Liver (tissue), 10 donors: ENCODE measurements at places on chromosomes 13 and 19. TPM values are rescaled to one million over a fixed set of nuclear protein-coding genes. Genes with fewer than 3 reads are reported as not detected.

DNA sequence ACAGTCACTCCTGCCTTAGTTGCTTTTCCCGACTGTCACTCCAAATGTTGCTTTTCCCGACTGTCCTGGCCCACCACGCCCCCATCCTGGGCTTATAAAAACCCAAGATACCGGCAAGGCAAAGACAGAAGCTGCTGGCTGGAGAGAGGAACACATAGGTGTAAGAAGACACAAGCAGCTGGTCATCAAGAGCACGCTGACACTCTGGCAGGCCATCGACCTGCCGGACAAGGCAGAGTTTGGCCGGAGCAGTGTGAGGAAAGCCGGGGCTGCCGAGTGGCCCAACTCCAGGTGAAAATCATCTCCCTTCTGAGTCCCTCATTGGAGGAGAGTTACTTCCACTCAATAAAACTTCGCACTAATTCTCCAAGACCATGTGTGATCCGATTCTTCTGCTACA is 349.5 kb downstream of the SLITRK1 start:
- no peak overlapping the region for H3K4me3 ChIP-seq
- H3K27ac ChIP-seq = no peak overlapping the region
- no peaks in the 10 kb centered on the region for H3K4me1 ChIP-seq
- DNase-seq = no peak
- H3K27me3 ChIP-seq = no peaks in the 10 kb centered on the region

DNA sequence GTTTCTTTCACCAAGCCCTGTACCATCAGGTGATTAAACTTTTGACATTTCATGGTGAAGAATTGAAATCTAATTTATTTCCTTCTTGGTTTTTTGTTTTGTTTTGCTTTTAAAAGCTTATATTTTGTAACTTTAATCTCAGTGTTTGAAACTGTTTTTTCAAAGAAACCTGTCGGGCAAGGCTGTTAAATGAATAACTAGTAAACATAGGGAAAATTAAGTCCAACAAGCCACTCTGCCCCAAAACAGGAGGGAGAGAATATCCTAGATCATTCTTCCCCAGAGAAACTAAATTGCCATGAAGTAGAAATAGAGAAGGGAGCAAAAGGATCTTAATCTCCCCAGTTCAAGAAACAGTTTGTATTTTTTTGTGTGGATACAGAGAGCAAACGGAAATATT is 98.2 kb downstream of the FREM2 start:
- no peaks in the 10 kb centered on the region for H3K27me3 ChIP-seq
- H3K36me3 ChIP-seq = no peaks in the 10 kb centered on the region
- no peak for DNase-seq
- no peaks in the 10 kb centered on the region for H3K4me1 ChIP-seq
- H3K27ac ChIP-seq = no peak overlapping the region

DNA sequence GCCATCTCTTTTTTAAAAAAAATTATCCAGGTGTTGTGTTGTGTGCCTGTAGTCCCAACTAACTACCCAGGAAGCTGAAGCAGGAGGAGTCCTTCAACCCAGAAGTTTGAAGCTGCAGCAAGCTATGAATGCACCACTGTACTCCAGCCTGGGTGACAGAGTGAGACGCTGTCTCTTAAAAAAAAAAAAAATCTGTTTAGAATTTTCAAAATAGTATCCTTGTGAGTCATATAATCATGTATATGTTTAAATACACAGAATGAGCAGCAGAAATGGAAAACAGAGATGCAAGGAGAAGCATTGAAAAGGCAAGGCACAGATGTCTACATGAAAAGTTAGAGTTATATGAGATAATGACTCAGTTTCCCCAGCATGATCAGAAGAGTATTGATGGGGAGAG is 31.2 kb downstream of the SYDE1 start:
- no peaks in the 10 kb centered on the region for H3K36me3 ChIP-seq
- H3K27ac ChIP-seq = no peak overlapping the region
- no peak overlapping the region for H3K4me3 ChIP-seq
- DNase-seq = no peak
- H3K4me1 ChIP-seq = no peaks in the 10 kb centered on the region
- no peaks in the 10 kb centered on the region for H3K27me3 ChIP-seq

DNA sequence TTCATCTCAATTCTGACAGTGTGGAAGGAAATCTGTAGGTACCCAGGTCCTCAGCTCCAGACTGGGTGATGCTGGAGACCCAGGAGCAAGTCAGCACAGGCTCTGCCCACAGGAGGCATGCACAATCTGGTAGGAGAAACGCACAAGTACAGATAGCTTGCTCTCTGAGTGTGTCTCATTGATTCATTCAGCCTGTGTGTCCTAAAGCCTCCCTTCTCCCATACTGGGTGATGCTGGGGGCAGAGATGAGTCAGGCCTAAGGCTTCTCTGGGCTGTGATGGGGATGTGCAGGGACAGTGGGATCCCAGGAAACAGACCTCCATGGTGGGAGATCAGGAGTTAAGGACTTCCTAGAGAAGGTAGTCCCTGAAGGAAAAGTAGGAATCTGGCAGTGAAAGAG is 6.8 kb downstream of the ZNF526 start:
- H3K4me3 ChIP-seq = no peak overlapping the region
- no peak overlapping the region for H3K27ac ChIP-seq
- H3K27me3 ChIP-seq = no peaks in the 10 kb centered on the region
- peaks cover 43% of the 10 kb centered on the region for H3K36me3 ChIP-seq
- no peaks in the 10 kb centered on the region for H3K4me1 ChIP-seq

BLOC1S3 gene
- 4.1 TPM for polyA plus RNA-seq

- H3K27ac ChIP-seq = no peak overlapping the region
- H3K4me1 ChIP-seq = peaks cover 2% of the 10 kb centered on the region
- peaks cover 12% of the 10 kb centered on the region for H3K36me3 ChIP-seq
- DNase-seq = no peak
- no peak overlapping the region for H3K4me3 ChIP-seq
Observed at GRCh38 chr19:34353546-34353945, 11.4 kb upstream of the GPI start.

GRCh38 chr13:75870397-75870903 is 234.3 kb downstream of the LMO7 start:
- no peak for DNase-seq
- no peak overlapping the region for H3K27ac ChIP-seq
- H3K4me1 ChIP-seq = peaks cover 3% of the 10 kb centered on the region
- no peaks in the 10 kb centered on the region for H3K27me3 ChIP-seq

DNA sequence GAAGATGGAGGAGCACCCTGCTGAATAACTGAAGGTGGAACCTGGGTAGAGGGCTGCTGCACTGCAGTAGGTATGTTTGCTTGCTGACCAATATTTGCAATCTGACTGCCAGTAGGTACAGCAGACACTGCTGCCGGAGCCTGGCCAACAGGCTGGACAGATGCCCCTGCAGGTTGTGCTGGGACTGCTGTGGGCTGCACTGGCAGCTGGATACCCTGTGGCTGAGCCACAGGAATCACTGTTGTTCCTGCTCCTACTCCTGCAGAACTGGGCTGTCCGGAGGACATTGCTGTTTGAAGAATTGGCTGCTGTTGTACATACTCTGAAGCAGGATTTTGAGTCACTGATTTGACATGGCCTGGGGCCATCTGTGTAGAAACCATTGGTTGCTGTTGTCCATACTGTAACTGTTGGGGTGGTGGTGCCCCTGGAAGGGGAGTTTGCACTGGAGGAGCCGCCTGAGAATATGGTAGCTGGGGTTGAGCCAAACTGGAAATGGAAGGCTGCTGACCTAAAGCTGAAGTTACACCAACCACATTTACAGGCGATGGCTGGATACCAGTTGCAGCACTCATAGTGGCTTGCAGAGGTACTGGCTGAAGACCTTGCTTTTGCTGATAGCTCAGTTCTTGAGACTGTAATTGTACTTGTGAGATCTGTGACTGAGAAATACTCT is 2.2 kb downstream of the TSC22D1 start:
- no peaks in the 10 kb centered on the region for H3K36me3 ChIP-seq
- H3K27ac ChIP-seq = no peak overlapping the region
- H3K27me3 ChIP-seq = peaks cover 3% of the 10 kb centered on the region
- no peak for DNase-seq
- H3K4me1 ChIP-seq = no peaks in the 10 kb centered on the region

- H3K36me3 ChIP-seq = peaks cover 8% of the 10 kb centered on the region
- H3K4me1 ChIP-seq = peaks cover 3% of the 10 kb centered on the region
- peak overlapping the region; percentile 79 for H3K4me3 ChIP-seq
- peak overlapping the region; percentile 87 for H3K27ac ChIP-seq
- H3K27me3 ChIP-seq = no peaks in the 10 kb centered on the region
Observed at GRCh38 chr13:44433863-44434765, 60.5 kb downstream of the SERP2 start.

DNA sequence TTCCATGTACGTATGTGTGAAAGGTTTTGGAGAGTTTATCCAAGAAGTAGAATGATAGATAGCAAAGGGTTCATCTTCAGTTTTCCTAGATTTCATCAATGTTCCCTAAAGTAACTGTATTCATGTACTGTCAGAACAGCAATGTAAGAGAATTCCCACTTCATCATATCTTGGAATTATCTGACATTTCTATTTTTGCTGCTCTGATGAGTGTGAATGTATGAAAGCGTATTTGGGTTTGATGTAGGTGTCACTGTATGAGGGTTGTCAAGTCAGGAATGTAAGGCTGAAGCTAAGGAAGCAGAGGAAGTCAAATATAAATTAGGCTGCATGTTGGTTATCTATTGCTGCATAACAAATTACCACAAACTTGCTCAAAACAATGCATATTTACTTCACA is 7.2 kb upstream of the KATNAL1 start:
- DNase-seq = no peak
- H3K27ac ChIP-seq = no peak overlapping the region
- H3K4me1 ChIP-seq = peaks cover 8% of the 10 kb centered on the region
- no peak overlapping the region for H3K4me3 ChIP-seq

DNA sequence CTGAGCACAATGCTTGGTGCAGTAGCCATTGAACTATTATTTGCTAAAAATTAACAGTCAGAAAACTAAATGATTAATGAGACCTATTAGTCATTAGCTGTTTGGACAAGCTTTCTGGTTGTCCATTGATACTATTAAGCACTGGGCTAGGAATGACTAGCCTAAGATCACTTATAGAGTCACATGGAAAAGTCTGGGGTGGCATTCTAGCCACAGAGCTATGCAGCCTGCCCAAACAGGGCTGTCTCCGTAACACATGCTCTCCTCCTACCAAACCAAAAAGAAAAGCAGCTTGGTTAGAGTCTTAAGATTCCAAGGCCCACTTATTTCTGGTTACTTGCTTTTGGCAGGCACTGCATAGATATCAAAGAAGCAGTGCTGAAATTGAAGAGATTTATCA is 193.5 kb upstream of the NBEA start:
- peak overlapping the region; percentile 12 for H3K27ac ChIP-seq
- H3K27me3 ChIP-seq = no peaks in the 10 kb centered on the region
- H3K36me3 ChIP-seq = no peaks in the 10 kb centered on the region
- no peak for DNase-seq
- no peak overlapping the region for H3K4me3 ChIP-seq

DNA sequence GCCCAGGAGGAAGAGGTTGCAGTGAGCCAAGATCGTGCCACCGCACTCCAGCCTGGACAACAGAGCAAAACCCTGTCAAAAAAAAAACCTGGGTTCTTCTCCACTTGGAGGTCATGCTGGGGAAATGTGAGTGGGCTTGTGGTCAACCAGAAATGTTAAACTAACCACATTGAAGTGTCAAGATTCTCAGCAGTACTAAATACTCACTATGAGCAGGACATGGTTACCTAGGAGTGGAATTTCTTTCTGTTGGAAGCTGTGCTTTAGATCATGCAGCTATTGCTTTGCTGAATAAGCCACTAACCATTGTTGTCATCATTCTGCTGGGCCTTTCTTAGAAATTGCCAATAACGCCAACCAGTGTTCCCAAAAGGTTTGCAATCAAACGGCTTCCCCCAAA is 253.3 kb upstream of the TSHZ3 start:
- H3K4me3 ChIP-seq = no peak overlapping the region
- H3K36me3 ChIP-seq = no peaks in the 10 kb centered on the region
- DNase-seq = no peak
- H3K27ac ChIP-seq = no peak overlapping the region
- no peaks in the 10 kb centered on the region for H3K4me1 ChIP-seq

- H3K27ac ChIP-seq = peak overlapping the region; percentile 70
- H3K27me3 ChIP-seq = no peaks in the 10 kb centered on the region
- DNase-seq = peak; percentile 51
- H3K4me3 ChIP-seq = peak overlapping the region; percentile 93
- peaks cover 33% of the 10 kb centered on the region for H3K4me1 ChIP-seq
Observed at GRCh38 chr19:10927730-10928562, 493 bp downstream of the YIPF2 start.

DNA sequence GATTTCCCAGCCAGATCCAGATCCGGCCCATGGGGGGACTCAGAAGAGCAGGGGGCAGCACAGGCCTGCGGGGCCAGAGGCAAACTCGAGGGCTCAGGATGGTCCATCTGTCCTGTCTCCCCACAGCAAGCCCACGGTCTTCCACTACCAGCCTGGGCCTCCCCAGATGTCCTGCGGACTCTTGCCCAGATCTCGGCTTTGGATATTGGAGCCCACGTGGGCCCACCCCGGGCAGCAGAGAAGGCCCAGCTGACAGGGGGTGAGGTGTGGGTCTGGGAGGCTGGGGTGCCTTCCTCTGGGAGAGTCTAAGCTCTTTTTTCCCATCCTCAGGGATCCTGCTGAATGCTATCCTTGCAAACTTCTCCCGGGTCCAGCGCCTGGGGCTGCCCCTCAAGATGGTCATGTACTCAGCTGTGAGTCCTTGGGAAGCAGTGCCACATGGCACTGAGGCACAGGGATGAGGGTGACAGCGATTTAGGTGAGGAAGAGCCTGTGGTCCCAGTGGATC is 3.4 kb downstream of the ACP4 start:
- no peak for DNase-seq
- peaks cover 22% of the 10 kb centered on the region for H3K36me3 ChIP-seq
- H3K27me3 ChIP-seq = no peaks in the 10 kb centered on the region
- no peak overlapping the region for H3K27ac ChIP-seq
- no peaks in the 10 kb centered on the region for H3K4me1 ChIP-seq
- no peak overlapping the region for H3K4me3 ChIP-seq

DNA sequence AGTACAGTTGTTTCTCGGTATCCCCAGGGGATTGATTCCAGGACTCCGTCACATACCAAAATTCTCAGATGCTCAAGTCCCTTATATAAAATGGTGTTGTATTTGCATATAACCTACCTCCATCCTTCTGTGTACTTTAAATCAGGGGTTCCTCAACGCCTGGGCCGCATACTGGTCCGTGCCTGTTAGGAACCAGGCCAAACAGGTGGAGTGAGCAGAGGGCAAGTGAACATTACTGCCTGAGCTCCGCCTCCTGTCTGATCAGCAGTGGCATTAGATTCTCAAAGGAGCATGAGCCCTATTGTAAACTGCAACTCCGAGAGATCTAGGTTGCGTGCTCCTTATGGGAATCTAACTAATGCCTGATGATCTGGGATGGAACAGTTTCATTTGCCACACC is 42.2 kb upstream of the KCTD4 start:
- no peak overlapping the region for H3K27ac ChIP-seq
- H3K4me3 ChIP-seq = no peak overlapping the region
- H3K4me1 ChIP-seq = peaks cover 17% of the 10 kb centered on the region
- DNase-seq = no peak
- H3K36me3 ChIP-seq = no peaks in the 10 kb centered on the region

- DNase-seq = no peak
- H3K27me3 ChIP-seq = no peaks in the 10 kb centered on the region
- no peaks in the 10 kb centered on the region for H3K4me1 ChIP-seq
- H3K4me3 ChIP-seq = no peak overlapping the region
Observed at GRCh38 chr13:50884265-50884664, 25.3 kb upstream of the RNASEH2B start.

FAM216B gene
- not detected for polyA plus RNA-seq
